Left kidney (tissue), 8 donors: ENCODE measurements at places on chromosomes 7 and 10. TPM values are rescaled to one million over a fixed set of nuclear protein-coding genes. Genes with fewer than 3 reads are reported as not detected.
A peak's percentile ranks its signal among the peaks of the same experiment; 100 is the strongest.

DNA sequence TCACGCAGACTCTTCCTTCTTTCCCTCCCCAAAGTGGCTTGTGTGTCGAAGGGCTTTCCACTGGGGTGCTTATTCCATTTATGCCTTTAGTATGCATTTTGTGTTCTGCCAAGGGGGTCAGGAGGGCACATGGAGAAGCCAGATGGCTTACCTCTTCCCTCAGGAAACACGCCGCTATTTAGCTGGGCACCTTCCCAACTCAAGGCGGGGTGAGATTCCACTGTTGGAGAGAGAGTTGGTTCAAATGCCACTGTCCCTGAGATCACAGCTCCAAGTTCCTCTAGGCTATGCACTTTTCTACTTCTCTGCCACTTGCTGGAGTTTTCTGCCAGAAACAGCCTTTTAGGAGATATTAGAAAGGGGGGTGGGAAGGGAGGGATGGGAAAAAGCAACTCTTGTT lies 1091.8 kb downstream of the LRMDA start:
- no peak for DNase-seq

DNA sequence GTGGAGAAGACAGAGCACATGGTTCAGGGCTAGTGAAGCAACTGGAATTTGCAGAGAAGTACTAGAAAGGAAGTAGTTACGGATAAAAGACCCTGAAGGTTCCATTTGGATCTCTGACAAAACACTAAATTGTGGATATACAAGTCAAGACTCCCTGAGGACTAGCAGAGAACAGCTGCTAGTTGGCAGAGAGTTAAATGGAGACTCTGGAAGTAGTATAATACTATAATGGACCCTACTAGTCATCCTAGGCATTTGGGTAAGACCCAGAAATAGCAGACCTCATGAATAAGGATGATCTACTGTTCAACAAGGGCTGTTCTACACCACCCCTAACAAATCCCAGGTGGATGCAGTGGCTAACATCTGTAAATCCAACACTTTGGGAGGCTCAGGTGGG lies 19.1 kb downstream of the MCMBP start:
- no peak for DNase-seq

GRCh38 chr7:159027056-159027788 lies 117.4 kb downstream of the VIPR2 start:
- DNase-seq = no peak

GRCh38 chr7:149879271-149879743 lies 5.5 kb downstream of the ATP6V0E2 start:
- no peak for DNase-seq

DNA sequence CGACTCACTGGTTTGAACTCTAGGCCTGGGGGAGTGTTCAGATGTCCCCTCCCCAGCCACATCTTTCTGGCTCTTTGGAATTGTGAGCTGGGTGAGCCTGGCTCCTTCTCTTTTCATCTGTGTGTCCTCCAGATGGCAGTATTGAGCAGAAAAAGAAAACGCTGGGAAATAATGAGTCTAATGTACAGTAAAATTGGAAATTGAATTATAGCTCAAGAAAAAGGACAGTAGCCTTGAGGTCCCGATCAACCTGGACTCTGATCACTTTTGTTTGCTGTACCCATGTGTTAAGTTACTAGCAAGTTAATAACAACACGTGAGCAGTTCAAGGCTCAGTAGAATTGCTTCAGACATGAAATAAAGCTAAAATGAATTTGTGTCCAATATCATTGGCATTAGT lies 77.9 kb downstream of the SNX10 start:
- DNase-seq = peak; percentile 79

- no peak for DNase-seq
Observed at GRCh38 chr10:123507298-123507697, 158.9 kb upstream of the GPR26 start.

DNA sequence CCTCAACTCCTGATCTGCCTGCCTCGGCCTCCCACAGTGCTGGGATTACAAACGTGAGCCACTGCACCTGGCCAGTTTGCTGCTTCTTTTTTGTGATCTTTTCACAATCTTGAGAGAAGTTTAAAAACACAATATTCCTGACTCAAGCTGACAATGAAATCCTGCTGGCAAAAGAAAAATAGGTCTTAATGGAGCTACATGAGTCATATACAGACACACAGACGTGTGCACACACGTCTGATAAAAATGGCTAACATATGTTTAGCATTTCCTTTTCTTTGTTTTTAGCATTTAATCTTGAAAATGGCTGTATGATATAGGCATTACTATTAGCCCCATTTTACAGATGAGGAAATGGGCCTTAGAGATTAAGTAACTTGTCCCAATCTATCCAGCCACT lies 29.4 kb upstream of the RAB18 start:
- no peak for DNase-seq

DNA sequence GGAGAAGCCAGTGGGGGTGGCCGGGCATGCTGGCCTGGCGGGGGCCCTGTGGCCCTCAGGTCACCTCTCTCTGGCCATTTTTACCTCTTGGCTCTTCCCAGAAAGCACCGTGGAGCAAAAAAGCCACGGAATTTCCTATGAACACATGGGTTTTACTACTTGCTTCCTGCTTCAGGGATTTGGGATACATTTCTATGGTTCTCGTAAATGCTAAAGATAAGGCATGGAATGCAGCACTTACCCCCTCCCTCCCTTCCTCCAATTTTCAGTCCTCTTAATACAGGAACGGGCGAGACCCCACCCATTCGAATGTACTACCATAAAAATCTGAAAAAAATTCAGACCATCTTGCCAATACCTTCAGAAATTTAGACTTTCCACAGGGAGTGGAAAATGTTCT lies 279.7 kb downstream of the ARHGAP12 start:
- DNase-seq = no peak

The HEPACAM2 gene
- polyA plus RNA-seq = 5.9 TPM

The HPS1 gene
- polyA plus RNA-seq = 33.0 TPM

The HOXA10 gene
- polyA plus RNA-seq = 137 TPM

The BAMBI gene
- 45.1 TPM for polyA plus RNA-seq

The C10orf53 gene
- polyA plus RNA-seq = not detected

The PRLHR gene
- polyA plus RNA-seq = not detected

The TSPAN13 gene
- 24.0 TPM for polyA plus RNA-seq

The HTR5A gene
- not detected for polyA plus RNA-seq
